ENCODE measurements at places on chromosomes 5 and 9.

DNA sequence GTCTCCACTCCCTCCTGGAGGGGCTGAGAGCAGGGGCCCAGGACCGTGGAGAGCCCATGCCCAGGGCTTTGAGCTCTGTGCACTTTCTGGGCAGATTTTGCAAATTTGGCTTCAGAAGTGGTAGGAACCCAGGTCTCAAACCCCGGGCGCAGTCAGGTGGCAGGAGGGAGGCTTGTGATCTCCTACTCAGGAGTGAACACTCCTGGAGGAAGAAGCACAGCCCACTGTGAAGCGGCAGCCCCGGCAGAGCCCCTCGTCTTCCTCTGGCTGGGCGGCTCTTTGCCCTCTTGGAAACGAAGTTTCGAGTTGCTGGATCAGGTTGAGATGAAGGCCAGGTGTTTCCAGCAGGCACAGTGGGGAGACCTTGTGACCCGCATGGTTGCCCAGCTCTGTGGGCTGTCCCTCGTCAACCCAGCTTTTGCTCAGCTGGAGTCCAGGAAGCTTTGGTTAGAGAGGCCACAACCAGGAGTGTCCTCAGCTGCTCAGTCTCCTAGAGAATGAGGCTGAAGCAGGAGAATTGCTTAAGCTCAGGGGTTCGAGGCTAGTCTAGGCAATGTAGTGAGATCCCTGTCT lies 48.5 kb downstream of the WNK2 start:
- no peak for DNase-seq

GRCh38 chr5:110932755-110933488 lies 138.6 kb upstream of the TSLP start:
- DNase-seq = no peak

- DNase-seq = no peak
Measured at GRCh38 chr9:91177081-91177480, 184.6 kb downstream of the AUH start.

DNA sequence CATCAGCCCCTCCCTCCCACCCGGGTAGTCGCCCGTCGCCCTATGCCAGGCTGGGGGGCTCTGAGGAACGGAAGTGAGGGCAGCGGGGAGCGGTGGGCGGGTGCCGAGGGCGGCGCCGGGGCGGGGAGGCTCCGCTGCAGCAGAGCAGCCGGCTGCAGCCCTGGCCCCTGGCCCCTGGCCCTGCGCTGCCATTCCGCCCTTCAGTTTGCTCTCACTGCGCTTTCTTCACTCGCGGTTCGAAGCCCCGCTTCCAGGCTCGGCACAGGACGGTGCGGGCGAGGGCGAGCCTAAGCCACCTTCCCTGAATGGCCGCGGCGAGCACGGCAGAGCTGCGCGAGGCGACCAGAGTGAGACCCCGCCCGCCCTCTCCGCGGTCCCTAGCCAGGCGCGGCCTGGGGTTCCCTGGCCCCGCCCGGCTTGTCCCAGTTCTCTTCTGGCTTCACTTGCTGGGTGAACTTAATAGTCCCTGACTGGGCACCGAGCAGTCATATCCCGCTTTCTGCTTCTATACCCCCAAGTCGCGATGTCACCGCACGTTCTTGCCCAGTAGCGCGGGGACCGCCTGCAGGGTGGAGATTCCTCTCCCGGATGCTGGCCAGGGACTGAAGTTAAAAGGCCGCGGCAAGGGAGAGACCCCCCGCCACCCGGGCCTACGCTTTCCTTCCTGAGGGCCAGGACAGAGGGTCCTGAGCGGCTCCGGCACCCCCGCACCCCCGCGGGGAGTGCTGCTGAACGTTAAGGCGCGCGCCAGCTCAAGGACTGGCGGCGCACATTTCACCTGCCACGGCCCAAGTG lies 623 bp upstream of the TRIM36 start:
- DNase-seq = peak; percentile 89

DNA sequence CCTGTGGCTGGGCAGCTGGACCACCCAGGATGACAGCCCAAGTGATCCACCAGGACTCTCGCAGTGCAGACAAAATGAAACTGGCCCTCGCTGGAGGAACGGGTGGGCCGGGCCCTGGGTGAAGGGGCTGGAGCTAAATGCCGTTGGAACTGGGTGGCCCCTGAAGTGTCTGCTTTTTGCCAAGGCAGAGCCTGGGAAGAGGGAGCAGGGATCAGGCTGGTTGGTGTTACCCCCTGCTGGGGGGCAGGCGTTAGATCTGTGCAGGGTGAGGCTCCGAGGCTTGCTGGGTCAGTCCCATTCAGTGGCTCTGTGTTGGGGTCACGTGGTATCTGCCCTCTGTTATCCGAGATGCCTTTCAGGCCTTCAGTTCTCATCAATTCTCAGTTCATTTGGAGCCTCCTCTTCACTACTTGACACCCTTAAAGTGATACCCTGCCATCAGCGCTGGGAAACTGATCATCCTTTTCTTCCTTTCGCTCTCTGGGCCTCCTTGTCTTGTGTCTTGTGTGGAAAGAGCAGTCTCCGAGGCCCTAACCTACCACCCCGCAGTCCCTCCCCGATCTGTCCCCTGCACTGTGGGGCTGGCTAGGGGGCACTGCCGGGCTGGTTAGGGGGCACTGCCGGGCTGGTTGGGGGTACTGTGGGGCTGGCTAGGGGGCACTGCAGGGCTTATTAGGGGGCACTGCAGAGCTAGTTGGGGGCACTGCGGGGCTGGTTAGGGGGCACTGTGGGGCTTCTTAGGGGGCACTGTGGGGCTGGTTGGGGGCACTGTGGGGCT lies 37.3 kb downstream of the COL5A1 start:
- DNase-seq = peak; percentile 73

DNA sequence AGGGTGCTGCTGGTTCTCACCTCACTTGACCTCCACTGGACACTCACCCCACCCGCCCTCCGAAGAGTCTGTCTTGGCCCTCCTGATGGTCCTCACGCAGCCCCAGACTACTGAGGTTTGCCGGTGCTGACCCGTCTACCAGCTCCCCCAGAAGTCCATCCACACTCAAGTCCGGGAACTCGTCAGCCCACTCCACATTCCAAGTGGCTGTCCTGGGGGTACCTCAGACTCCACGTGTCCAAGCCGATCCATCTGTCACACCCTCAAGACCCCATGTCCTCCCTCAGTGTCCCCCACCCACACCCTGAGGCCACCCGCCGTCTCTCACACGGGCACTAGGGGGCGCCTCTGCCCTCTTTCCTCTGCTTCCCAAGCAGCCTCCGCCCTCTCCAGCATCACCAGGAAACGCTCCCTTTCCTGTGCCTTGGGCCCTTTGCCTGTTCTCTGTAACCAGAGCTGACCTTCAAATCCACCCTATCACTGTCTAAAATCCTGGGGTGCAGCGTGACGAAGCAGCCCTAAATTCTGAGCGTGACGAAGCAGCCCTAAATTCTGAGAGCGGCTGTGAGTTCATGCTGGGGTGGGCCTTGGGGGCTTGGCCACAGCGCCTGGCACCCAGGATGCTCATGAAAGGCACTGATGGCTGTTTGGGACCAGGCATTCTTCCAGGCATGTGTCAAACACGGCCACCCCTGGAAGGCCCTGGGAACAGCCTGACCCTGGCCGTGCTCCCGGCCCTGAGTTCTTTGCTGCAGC lies 95.7 kb downstream of the KCNT1 start:
- DNase-seq = peak; percentile 60

- DNase-seq = peak; percentile 30
Measured at GRCh38 chr5:168365581-168366081, 74.2 kb downstream of the WWC1 start.

DNA sequence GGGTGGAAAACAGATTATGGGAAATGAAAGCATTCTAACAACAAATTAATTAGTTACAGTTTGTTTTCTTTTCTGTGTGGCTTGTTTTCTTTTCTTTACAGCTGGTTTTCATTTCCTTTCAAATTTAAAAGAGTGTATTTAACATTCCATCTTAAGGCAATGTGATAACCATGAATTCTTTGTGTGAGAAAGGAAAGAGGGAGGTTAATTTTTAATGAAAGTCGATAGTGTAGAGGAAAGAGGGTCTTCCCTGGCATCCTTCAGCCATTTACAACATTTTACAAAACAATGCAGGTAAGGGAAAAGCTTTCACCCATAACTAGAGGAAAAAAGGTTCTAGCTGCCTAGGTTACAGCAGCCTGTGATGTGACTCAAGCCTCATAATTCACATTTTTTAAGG lies 43.9 kb upstream of the IL33 start:
- no peak for DNase-seq

DNA sequence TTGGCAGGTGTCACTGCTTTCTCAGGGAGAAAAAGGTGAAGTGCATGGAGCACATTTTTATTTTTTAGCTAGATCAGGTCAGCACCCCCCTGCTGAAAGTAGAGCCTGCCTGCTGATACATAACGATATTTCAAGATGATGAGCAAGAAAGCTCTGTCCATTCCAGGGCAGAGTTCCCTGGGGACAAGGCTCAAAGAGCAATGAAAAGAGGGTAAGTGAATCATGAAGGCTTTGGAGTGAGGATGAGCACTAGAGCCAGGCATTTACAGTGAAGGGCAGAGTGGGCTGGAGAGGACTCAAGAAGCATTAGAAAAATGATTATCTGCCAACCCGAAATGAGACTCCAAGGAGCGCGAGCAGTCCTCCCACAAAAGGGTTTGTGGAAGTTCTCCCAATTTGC lies 345.7 kb downstream of the TLE4 start:
- DNase-seq = peak; percentile 52

- no peak for DNase-seq
Measured at GRCh38 chr9:100911273-100911672, 117.3 kb upstream of the PLPPR1 start.

DNA sequence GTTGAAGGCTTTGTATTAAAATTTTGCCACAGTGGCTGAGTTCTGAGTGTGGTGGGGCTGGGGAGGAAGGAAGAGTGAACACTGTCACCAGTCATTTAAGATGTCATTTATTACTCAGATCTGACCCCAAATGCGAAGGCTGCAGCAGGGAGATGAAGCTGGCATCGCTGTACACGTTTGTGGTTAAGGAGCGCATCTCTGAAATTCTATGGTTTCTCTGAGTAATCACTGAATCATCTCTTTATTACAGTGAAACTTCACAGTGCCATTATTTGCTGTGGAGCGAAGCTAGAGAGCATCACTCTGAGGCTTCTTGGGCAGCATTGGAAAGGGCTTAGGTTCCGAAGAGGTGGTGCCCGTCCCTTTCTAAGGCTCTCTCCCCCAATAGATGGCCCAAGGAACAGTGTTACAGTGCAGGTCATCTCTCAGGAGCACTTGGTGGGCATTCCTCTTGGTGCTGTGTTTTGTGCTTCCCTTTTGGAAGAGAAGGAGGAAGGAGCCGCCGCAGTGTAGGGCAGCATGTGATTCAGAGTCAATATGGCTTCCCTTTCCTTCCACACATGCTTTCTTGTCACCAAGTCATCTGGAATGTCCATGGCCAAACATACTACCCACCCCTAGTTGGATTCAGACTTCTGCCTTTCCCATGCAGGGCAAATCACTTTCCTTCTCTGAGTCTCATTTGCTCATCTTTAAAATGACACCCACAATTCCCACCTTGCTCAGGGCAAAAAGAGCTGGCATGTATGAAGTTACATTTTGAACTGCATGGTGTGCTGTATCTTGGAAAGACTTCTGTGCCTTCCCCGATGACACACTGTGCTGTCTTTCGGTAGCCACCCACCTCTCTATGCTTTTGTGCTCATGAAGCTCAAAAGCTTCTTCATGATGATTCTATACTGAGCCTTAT lies 9.3 kb upstream of the TEX48 start:
- no peak for DNase-seq

DNA sequence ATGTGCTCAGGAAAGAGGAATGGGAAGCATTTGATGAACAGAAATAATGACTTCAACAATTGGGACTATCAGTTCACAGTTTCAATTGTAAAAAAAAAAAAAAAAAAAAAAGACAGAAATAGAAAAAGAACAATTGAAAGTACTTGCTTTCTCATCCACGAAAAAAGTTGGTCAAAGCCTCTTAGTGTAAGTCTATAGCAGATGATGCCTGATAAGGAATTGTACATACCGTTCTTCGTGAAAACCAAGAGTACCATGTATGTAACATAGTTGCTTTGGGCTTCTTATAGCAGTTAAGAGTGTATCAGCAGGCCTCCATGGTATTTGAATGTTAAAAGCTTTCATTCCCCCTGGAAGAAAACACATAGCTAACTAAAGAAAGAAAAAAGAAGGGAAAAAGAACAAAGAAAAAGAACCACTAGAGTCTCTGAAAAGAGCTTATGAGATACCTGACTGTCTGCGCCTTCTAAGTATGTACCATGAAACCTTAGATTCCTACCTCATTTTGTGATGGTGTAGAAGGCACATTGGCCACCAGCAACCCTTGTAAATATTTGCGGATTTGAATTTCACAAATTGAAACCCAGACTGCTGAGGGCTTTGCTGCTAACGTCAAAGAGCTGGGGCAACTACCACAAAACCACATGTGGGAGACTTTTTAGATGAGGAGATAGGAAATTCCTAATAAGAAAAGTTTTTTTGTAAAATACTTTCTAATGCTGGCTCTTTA lies 75.2 kb downstream of the TMC1 start:
- no peak for DNase-seq

GRCh38 chr9:109707355-109707754 lies 72.6 kb upstream of the PALM2AKAP2 start:
- DNase-seq = no peak

GRCh38 chr5:4116834-4117233 lies 521.2 kb downstream of the IRX1 start:
- DNase-seq = no peak

GRCh38 chr9:82570226-82570625 lies 492.7 kb downstream of the RASEF start:
- no peak for DNase-seq

DNA sequence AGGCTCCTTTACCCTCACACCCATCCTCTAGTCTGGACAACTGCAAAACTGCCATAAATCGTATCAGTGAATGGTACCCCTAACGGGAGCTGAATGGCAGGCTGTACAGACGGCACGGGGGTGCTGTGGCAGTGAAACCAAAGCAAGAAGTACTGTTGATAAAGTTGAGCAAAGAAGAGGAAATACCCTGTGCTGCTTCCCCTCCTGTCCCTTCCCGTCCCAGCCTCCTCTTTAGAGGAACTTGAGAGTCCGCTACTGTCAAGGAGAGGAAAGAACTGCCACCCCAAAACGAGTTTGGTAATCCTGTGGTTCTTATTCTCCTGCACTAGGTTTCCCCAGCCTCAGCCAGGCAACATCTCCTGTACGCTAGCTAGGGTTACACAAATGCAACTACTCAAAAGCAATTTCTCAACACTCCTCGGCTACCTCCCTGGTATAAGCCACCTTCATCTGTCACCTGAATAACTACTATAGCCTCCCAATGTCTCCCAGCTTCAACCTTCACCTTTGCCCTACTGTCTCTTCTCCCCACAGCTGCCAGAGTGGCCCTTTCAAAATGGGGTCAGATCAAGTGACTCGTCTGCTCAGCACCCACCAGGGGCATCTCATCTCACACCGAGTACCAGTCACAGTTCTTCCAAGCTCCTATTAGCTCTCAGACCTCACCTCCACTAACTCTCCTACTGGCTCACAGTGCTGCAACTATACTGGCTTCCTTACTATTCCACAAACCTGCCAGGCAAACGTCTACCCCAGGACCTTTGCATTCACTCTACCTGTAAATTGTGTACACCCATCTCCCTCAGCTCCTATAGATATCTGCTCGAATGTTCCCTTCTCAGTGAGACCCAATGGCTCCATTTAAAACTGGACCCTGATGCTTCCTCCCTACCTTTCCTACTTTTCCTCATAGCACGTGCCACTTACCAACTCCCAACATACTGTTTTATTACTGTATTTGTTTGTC lies 4.1 kb downstream of the GLRX start:
- DNase-seq = no peak
